ENCODE measurements at places on chromosomes 3 and 15. TPM values are rescaled to one million over a fixed set of nuclear protein-coding genes. Genes with fewer than 3 reads are reported as not detected.

- H3K36me3 ChIP-seq, result no peaks in the 10 kb centered on the region
- no peak overlapping the region for H3K4me3 ChIP-seq
- H3K4me1 ChIP-seq, result peaks cover 55% of the 10 kb centered on the region
- H3K27me3 ChIP-seq, result peaks cover 14% of the 10 kb centered on the region
- H3K27ac ChIP-seq, result no peak overlapping the region
These were observed 212.3 kb downstream of the RPLP1 start for GRCh38 chr15:69664572-69665571.

- H3K4me1 ChIP-seq, result no peaks in the 10 kb centered on the region
- DNase-seq, result no peak
These were observed 362.6 kb downstream of the ROBO1 start for GRCh38 chr3:79405183-79405582.

The CPNE9 gene
- total RNA-seq, result 0.09 TPM

DNA sequence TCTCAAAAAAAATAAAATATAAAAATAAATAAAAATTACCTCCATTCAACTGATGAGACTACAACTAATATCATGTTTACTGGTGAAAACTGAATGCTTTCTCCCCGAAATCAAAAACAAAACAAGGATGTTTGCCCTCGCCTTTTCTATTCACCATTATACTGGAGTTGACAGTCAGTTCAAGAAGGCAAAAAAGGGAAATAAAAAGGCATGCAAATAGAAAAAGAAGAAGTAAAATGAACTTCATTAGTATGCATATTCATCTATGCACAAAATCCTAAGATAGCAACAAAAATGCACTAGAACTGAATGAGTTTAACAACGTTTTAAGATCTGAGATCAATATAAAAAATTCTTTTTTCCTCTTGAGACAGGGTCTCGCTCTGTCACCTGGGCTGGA is 72.7 kb upstream of the FAM174B start:
- DNase-seq, result no peak
- H3K27me3 ChIP-seq, result no peaks in the 10 kb centered on the region

- peaks cover 40% of the 10 kb centered on the region for H3K4me1 ChIP-seq
- H3K36me3 ChIP-seq, result peaks cover 25% of the 10 kb centered on the region
- H3K27me3 ChIP-seq, result no peaks in the 10 kb centered on the region
- peak; percentile 61 for DNase-seq
These were observed 73.2 kb downstream of the PRICKLE2 start for GRCh38 chr3:64152086-64152485.

GRCh38 chr3:132294906-132295305 is 22.3 kb upstream of the ACP3 start:
- DNase-seq, result no peak
- H3K4me3 ChIP-seq, result no peak overlapping the region
- no peak overlapping the region for H3K27ac ChIP-seq

The RGMA gene
- 16.4 TPM for total RNA-seq

The CKMT1A gene
- total RNA-seq, result not detected

GRCh38 chr3:29521293-29521692 is 240.4 kb downstream of the RBMS3 start:
- H3K27ac ChIP-seq, result no peak overlapping the region
- H3K36me3 ChIP-seq, result no peaks in the 10 kb centered on the region
- no peak overlapping the region for H3K4me3 ChIP-seq
- peaks cover 10% of the 10 kb centered on the region for H3K4me1 ChIP-seq
- H3K27me3 ChIP-seq, result no peaks in the 10 kb centered on the region
- DNase-seq, result no peak

DNA sequence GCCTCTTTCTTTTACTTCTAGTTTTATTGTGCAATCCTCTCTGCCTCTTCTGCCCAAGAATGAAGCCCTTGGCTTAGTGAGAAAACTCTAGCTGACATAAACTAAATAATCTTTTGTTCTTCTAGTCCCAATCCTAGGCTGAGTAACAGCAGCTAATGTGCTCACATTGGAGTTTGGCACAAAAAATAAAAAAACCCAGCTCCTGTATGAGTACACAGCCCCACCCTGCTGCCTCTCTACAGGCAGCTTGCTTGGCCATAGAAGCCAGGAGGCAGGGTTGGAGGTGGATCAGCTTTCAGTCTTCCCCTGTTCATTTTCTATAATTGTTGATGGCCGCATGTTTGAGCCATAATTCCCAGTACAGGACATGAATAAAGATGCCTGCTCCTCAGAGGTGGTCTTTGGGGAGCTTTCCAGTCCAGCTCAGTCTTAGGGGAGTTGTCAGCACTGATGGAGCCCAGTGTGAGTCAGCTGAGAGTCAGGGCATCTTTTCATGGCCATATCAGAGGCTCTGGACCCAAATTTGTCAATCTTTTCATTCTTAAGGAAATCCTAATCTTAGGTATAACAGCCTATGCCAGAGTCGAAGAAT is 46.7 kb downstream of the RTP1 start:
- H3K27ac ChIP-seq, result no peak overlapping the region
- peak; percentile 8 for DNase-seq
- H3K4me3 ChIP-seq, result no peak overlapping the region
- no peaks in the 10 kb centered on the region for H3K4me1 ChIP-seq
- H3K27me3 ChIP-seq, result no peaks in the 10 kb centered on the region

- no peaks in the 10 kb centered on the region for H3K27me3 ChIP-seq
- H3K4me3 ChIP-seq, result no peak overlapping the region
- no peaks in the 10 kb centered on the region for H3K4me1 ChIP-seq
- no peak overlapping the region for H3K27ac ChIP-seq
These were observed 149.9 kb upstream of the NR2E3 start for GRCh38 chr15:71660501-71660900.

DNA sequence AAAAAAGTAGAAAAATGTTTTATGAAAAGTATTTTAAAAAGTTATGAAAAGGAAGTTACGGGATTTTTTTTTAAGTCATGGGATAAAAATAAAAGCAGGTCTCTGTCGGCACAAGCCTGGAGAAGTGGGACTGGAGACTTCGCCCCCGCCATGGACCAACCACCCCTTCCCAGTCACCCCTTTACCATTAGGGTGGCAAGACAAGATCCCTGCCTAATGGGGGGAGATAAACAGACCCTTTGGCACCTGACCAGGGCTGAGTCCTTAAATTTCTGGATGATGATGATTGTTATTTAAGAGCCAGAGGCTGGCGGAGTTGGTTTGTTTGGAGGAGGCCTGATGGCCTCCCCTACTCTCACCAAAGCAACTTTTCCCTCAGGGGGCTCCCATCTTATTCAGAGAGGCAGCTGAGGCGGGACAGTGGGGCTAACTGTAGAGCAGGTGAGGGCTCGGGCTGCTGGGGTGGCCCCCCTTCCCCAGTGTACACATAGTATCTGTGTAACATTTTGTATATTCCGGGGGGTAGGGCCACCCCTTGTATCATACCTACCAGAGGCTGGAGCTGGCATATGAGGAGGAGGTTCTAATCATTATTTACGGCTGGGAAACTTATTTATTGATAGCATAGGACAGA is 74.0 kb downstream of the ADAMTS7 start:
- peaks cover 5% of the 10 kb centered on the region for H3K4me1 ChIP-seq
- peaks cover 5% of the 10 kb centered on the region for H3K27me3 ChIP-seq
- no peak overlapping the region for H3K4me3 ChIP-seq
- no peak overlapping the region for H3K27ac ChIP-seq
- H3K36me3 ChIP-seq, result no peaks in the 10 kb centered on the region
- DNase-seq, result no peak

GRCh38 chr15:36075333-36075732 is 504.1 kb upstream of the CDIN1 start:
- H3K27ac ChIP-seq, result no peak overlapping the region
- peak; percentile 59 for DNase-seq

GRCh38 chr3:172550347-172550943 is 27.2 kb upstream of the TNFSF10 start:
- H3K4me3 ChIP-seq, result no peak overlapping the region
- H3K36me3 ChIP-seq, result no peaks in the 10 kb centered on the region
- no peak for DNase-seq
- H3K27me3 ChIP-seq, result no peaks in the 10 kb centered on the region

GRCh38 chr3:82676356-82677026 is 915.0 kb upstream of the GBE1 start:
- H3K36me3 ChIP-seq, result no peaks in the 10 kb centered on the region
- no peaks in the 10 kb centered on the region for H3K27me3 ChIP-seq
- H3K4me3 ChIP-seq, result no peak overlapping the region
- no peaks in the 10 kb centered on the region for H3K4me1 ChIP-seq
- no peak overlapping the region for H3K27ac ChIP-seq
- DNase-seq, result no peak

DNA sequence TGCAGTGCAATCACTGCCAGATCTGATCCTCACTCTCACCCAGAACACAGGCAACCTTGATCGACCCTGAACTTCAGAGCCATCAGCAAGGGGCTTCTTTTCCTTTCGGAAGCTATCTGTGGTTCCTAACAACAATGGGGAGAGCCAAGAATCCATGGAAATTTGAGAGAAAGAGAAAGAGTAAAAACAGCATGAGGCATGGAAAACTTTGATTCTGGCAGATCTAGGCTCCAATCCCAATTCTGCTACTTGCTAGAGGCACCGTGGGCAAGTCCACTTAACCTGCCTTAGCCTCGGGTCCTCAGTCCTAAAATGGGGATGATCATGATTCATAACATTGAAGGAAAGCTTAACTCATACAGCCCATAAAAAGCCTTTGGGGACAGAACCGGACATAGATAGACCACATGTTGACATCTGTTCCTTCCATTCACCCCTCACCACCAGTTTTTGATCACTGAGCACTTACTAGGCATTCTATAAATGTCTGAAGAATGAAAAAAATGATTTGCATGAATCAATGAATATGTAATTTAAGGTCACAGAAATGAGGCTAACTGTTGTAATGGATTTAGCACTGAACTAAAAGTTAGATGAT is 605.7 kb upstream of the CFAP20DC start:
- H3K27me3 ChIP-seq, result no peaks in the 10 kb centered on the region
- peak overlapping the region; percentile 83 for H3K27ac ChIP-seq
- H3K36me3 ChIP-seq, result no peaks in the 10 kb centered on the region

The SEMA3B gene
- 51.8 TPM for total RNA-seq

- no peak for DNase-seq
- no peaks in the 10 kb centered on the region for H3K36me3 ChIP-seq
- H3K4me1 ChIP-seq, result peaks cover 50% of the 10 kb centered on the region
- H3K4me3 ChIP-seq, result no peak overlapping the region
- H3K27ac ChIP-seq, result no peak overlapping the region
These were observed 5.6 kb downstream of the FOXL2 start for GRCh38 chr3:138941259-138941885.

The TM4SF18 gene
- total RNA-seq, result 15.6 TPM

DNA sequence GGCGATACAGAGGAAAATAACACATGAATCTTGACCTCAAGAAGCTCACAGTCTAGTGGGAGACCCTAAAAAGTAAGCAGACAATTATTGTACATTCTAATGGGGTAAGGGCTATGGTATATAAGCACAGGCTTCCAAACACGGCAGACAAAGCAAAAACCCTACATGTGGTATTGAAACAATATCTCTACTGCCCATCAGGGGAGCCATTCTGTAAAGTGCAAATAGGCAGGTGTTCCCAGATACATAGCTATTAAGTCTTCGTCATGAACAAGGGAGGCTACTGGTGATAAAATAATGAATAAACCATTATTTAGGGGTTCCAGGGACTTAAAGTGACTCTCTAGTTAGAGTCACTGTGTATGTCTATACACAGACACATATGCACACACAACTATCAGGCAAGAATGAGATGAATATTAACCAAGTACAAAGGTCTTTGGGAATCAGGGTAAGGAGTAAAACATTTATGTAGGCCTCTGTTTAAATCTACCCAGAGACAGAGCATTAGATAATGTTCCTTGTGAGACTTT is 38.7 kb upstream of the ASB14 start:
- H3K4me3 ChIP-seq, result no peak overlapping the region
- no peak for DNase-seq
- no peaks in the 10 kb centered on the region for H3K27me3 ChIP-seq
- H3K4me1 ChIP-seq, result no peaks in the 10 kb centered on the region

DNA sequence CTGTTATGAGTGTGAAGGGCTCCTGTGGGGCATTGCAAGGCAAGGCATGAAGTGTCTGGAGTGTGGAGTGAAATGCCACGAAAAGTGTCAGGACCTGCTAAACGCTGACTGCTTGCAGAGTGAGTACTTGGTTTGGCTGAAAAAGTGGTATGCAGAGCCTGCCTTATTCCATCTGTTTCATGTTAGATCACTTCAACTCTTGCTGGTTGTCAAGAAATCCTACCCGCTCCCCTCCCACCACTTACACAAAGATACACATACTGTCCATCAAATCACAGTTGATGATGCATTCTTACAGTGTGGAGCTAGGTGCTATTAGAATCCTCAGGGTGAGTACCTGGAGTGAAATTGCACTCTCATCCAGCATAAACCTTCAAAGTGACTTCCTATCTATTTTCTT is 272.1 kb downstream of the UNC13C start:
- no peak overlapping the region for H3K4me3 ChIP-seq
- no peak for DNase-seq
- H3K27ac ChIP-seq, result no peak overlapping the region
- no peaks in the 10 kb centered on the region for H3K4me1 ChIP-seq
- no peaks in the 10 kb centered on the region for H3K27me3 ChIP-seq
- H3K36me3 ChIP-seq, result no peaks in the 10 kb centered on the region

DNA sequence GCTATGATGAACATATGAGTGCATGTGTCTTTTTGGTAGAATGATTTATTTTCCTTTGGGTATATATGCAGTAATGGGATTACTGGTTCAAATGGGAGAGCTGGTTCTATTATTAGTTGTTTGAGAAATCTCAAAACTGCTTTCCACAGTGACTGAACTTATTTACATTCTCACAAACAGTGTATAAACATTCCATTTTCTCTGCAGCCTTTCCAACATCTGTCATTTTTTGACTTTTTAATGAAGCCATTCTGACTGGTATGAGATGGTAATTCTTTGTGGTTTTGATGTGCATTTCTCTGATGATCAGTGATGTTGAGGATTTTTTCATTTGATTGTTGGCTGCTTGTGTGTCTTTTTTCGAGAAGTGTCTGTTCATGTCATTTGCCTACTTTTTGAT is 1124.2 kb downstream of the NAALADL2 start:
- no peaks in the 10 kb centered on the region for H3K36me3 ChIP-seq
- no peak overlapping the region for H3K27ac ChIP-seq
- DNase-seq, result no peak
- no peaks in the 10 kb centered on the region for H3K27me3 ChIP-seq
- H3K4me3 ChIP-seq, result no peak overlapping the region
- H3K4me1 ChIP-seq, result no peaks in the 10 kb centered on the region

- no peak overlapping the region for H3K27ac ChIP-seq
- DNase-seq, result no peak
- peaks cover 18% of the 10 kb centered on the region for H3K27me3 ChIP-seq
- no peak overlapping the region for H3K4me3 ChIP-seq
These were observed 34.3 kb upstream of the SNRPA1 start for GRCh38 chr15:101329309-101329863.

DNA sequence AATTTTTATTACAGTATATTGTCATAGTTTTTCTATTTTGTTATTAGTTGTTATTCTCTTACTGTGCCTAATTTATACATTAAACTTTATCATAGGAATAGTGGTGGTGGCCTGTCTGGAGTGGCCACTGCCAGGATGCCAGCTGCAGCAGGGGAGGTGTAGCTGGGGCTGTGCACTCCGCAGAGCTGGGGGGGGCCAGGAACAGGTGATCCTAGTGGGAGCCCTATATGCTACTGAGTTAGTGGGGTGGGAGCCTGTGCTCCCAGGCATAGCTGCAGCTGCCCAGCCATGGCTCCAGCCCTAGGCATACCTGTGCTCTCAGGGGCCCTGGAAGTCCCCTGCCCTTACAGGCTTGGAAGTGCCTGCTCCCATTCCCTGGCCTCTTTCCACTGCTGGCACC is 638.1 kb upstream of the KCNMB2 start:
- H3K4me1 ChIP-seq, result no peaks in the 10 kb centered on the region
- H3K27ac ChIP-seq, result no peak overlapping the region
- H3K36me3 ChIP-seq, result no peaks in the 10 kb centered on the region

Measured in muscle of leg (tissue), 16 donors.